PC-9 (cell line): ENCODE measurements at places on chromosomes 6 and 20.
A peak's percentile ranks its signal among the peaks of the same experiment; 100 is the strongest.

DNA sequence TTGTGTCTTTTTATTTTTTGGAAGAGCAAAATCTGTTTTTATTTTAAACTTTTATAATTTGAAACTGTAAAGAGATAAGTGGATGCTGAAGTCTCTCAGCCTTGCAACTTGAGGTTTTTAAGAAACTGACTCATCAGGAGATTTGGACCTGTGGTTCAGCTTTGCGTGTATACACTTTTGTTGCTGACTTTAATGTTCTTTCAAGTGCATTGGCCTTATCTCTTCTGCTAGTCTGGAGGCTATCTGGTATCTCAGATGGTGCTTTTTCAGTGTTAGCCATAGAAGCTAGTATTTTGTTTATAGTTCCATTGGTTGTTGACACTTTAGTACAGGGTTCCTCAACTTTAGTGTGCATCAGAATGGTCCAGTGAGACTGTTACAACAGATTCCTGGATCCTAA is 504.0 kb upstream of the SPTLC3 start:
- no peak for DNase-seq

DNA sequence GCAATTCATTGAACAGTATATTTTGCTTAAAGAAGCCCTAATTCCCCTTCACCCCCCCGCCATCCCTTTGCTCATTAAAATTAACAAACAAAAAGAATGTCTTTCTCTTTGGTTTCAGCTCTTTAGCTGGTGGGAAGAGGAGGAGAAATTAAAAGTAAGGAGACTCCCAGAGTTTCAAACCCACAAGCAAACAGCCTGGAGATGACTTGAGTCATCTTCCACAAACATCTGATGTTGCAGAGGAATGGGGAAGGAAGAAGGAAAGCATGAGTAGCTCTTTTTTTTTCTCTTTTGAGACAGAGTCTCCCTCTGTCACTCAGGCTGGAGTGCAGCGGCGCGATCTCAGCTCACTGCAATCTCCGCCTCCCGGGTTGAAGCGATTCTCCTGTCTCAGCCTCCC is 189.6 kb downstream of the ADAT2 start:
- peak; percentile 2 for DNase-seq

DNA sequence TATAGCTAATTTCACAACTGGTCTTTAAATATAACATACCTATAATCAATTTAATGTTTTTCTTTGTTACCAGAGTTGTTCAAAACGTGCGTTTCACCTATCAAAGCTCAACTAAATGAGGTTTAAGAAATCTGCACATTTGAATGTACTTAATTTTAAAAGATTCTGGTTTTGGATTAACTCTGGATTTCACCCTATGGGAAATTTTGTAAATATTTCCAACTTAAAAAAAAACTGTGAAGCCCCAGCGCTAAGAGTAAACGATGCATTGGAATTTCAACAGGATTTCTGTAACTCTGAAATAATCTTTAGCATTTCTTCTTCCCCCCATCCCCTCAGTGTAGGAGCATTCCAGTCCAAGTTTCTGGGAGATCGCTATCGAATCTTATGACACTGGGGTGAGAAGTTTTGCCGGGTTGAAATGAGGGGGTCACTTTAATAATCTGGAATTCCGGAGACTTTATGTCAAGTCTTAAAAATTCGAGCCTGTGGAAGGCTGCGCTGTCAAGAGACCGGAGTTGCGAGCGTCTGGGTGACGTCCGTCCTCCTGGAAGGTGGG is 643 bp upstream of the MAP3K4 start:
- no peak for DNase-seq

GRCh38 chr20:47205577-47206123 is 150.8 kb downstream of the ZMYND8 start:
- DNase-seq: peak; percentile 93

DNA sequence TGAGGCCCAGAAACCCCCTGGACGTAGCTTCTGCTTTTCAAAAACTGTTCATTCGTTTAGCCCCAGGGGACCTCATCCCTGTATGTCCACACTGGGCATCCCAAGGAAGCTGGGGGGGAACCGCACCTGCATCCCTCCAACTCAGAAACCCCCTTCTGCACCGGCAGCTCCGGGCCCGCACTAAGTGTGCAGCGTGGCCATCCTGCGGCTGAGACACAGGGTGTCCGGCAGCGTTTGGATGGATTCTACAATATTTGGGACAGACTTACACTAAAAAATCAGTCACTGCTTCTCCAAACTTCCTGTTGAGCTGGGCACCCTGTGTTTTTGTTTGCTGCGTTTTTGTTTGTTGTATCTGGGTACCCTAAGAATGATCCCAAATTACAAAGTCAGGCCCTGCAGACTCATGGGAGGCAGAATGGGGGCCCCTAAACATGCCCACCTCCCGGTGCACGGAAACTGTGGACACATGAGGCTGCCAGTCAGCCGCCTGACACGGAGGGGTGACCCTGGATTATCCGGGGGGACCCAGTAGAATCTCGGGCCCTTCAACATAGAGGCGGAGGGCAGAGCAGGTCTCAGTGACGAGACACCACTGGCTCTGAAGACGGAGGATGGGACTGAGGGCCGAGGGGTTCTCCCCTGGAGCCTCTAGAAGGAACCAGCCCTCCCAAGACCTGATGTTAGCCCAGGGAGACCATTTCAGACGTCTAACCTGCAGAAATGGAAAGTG is 88.2 kb upstream of the BHLHE23 start:
- no peak for DNase-seq

DNA sequence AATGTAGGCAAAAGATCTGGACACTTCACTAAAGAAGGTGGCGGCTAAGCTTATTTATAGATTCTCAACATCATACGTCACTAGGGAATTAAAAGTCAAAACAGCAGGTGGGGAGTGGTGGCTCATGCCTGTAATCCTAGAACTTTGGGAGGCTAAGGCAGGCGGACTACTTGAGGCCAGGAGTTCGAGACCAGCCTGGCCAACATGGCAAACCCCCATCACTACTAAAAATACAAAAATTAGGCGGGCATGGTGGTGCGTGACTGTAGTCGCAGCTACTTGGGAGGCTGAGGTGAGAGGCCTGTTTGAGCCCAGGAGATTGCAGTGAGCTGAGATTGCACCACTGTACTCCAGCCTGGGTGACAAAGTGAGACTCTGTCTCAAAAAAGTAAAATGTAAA is 74.6 kb downstream of the GPX5 start:
- no peak for DNase-seq

DNA sequence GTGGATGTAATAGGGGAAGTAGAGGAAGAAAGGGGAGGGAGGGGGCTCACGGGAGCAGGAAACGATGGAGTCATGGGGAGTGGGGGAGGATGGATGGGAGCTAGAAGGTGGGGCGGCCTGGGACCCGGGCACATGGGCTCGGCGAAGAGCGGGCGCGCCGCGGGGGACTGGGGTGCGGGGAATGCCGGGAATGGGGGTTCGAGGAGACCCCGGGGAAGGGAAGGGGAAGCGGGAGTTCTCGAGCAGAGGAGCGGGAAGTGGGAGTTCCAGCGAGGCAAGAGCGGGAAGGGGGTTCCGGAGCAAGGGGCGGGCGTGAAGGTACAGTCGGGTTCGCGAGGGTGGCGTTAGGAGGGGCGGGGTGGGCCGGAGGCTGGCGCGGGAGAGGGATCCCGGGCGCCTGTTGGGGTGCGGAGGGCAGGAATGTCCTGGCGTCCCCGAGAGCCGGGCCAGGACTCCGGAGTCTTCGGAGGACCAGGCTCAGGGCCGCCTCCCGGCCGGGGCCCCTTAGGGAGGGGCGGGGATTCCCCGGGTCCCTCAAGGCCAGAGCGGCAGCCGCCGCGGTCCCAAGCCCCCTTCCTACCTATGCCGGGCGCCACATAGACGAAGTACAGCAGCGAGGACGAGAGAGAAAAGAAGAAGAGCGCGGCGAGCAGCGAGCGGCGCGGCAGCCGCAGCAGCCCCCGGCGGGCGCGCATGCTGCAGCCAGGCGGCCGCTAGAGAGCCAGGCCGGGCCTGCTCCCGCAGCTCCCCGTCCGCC is 504 bp downstream of the B4GALT5 start:
- DNase-seq: no peak

DNA sequence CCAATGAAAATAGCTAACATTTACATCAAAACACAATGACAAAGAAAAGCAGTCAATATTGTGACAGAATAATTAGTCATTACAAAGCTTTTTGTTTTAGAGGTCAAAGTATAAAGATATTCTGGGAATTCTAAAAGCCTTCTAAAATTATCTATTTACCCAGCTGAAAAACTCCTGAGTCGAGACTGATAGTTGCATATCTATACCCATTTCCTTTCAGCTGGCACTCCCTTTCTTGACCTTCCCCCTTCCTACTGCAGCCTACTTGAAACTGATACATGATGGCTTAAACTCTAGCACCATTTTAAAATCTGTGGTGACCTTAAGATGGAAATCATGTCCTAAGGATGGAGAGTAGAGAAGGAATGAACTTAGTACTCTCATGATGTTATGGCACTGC is 38.6 kb downstream of the LMBRD1 start:
- no peak for DNase-seq

DNA sequence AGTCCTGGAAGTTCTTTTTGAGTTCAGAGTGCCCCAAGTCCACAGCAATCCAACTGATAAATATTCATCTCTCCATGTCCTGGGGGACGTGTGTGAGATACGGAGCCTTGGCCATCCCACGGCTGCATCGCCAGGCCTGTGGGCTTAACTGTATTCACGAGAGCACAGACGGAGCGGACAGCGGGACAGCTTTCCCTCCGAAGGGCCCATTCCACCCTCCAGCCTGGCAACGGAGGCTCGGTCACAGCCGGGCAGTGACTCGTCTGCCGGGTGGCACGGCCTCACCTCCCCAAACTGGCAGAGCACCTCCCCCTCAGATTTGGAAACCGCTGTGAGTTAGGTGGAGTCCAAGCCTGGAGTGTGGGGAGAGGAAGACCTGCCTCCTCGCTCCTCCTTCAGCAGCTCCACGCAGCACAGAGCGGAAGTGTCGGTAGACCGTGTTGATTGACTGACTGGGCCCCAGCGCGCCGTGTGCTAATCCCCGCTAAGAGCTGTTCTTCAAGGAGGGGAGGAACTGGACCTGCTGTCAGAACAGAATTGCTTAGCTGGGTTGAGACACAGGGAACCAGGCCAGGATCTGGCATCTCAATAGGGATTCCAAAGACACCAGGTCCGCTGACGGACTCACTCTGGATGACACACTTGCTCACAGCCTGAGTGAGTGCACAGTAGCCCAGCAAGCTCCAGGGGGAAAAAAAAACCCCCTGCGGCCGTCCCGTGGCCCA is 10.9 kb downstream of the FOXF2 start:
- no peak for DNase-seq

- DNase-seq: no peak
These were observed 368.0 kb downstream of the QKI start for GRCh38 chr6:163782436-163783003.

DNA sequence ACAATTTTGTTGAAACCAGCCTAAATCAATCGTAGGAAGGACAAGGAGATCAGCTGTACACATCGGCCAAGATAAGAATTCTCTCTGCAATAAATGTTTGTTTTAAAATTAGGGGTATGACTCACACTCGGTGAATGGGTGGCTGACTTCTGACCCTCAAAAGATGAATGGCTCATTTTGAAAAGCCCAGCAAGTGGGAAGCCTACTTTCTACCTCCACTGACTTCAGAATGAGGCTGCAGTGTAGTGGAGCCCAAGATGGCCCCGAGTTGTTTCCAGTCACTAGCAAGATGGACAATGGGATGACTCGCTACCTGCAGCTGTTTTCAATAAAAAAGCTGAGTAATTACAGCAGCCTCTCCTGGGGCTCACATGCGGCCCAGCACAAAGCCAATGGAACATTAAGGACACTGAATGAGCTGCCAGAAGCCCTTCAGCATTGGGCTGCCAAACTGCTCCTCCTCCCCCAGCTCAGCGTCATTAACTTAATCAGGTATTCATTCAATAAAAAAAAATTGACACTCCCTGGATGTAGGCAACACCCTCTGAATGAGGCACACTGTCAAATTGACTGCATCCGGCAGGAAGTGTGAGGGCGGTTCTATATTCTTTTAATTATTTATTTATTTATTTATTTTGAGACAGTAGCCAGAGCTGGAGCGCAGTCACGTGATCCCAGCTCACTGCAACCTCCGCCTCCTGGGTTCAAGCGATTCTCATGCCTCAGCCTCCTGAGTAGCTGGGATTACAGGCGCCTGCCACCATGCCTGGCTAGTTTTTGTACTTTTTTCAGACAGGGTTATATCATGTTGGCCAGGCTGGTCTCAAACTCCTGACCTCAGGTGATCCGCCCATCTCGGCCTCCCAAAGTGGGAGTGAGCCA is 107.3 kb downstream of the GMPR start:
- DNase-seq: peak; percentile 80

DNA sequence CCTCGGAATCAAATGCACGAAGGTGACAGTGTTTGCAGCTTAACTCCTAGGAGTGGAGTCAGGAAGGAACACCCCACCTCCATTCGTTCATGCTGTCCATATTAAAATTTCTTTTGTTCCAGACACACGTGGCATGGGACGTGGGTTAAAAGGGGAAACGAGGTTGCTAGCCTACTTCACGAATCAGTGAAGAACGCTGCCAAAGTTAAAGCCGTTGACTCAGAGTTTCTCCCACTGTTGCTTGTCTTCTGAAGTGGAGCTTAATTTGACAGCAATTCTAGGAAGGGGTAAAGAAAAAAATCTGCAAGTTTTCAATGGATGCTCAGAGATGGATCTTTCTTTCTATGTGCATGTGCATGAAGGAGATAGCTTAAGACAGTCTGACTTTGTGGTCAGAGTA is 499.1 kb downstream of the CD83 start:
- no peak for DNase-seq
